ENCODE measurements at places on chromosomes 16 and 17.

- no peak for DNase-seq
Observed at GRCh38 chr16:65406933-65407332, 285.1 kb upstream of the CDH11 start.

- DNase-seq, result no peak
Observed at GRCh38 chr17:41103896-41104295, 1.3 kb upstream of the KRTAP4-9 start.

- DNase-seq, result no peak
Observed at GRCh38 chr16:74788108-74788507, 13.5 kb upstream of the FA2H start.

- no peak for DNase-seq
Observed at GRCh38 chr16:81710596-81710995, 68.5 kb upstream of the PLCG2 start.

DNA sequence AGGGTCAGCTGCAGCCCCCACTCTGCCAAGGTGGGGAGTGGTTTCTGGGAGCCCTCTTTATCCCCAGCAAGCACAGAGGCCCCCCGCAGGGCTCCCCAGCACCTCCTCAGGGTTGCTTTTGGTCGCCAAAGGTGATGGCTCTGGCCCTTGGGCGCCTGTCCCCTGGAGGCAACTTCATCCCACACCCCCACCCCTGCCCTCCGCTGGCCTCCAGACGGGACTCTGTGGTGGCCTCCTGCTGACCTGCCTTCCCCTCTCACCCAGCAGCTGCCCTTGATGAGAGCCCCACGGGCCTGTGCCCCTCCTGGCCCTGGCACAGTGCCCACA, 7.8 kb upstream of the RHOT2 start:
- DNase-seq, result no peak

DNA sequence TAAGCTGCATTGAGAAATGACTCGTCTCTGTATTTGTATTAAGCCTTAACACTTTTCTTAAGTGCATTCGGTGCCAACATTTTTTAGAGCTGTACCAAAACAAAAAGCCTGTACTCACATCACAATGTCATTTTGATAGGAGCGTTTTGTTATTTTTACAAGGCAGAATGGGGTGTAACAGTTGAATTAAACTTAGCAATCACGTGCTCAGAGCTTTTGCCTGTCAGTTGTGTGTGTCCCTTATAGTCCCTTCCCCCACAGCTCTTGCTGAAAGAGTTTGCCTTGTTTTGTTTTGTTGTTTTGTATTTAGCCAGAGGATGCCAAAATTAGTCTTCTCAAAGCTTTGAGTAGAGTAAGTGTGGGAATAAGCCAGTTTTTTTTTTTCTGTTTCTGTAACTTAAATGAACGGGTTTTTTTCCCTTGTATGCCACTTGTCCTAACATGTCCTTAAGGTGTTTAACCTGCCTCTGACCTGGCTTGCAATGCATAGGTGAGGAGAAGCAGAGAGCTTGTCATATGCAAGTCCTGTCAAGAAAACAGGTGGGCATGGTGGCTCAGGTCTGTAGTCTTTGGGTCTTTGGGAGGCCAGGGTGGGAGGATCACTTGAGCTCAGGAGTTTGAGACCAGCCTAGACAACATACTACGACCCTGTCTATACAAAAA, 4.6 kb upstream of the MAPK8IP3 start:
- DNase-seq, result no peak

DNA sequence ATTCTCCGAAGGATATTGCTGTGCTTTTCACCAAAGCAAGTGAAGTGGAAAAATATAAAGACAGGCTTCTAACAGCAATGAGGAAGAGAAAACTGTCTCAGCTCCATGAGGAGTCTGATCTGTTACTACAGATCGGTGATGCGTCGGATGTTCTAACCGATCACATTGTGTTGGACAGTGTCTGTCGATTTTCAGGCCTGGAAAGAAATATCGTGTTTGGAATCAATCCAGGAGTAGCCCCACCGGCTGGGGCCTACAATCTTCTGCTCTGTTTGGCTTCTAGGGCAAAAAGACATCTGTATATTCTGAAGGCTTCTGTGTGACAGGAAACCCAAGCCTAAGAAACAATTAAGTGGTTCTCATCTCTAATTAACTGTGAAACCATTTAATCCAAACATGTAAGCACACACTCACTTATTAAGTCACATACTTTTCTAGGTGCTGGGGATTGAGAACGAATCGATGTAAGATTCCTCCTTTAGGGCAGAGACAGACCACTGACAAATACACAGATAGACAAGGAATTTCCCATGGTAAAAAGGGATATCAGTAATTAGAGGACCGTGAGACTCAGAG, 22.8 kb downstream of the SLFN5 start:
- DNase-seq, result no peak

Data from H9 (cell line).